Activated naive CD4-positive, alpha-beta T cell (primary cell): ENCODE measurements at places on chromosomes 7 and 10.

- no peak for DNase-seq
Measured at GRCh38 chr10:33817605-33818004, 483.1 kb upstream of the NRP1 start.

DNA sequence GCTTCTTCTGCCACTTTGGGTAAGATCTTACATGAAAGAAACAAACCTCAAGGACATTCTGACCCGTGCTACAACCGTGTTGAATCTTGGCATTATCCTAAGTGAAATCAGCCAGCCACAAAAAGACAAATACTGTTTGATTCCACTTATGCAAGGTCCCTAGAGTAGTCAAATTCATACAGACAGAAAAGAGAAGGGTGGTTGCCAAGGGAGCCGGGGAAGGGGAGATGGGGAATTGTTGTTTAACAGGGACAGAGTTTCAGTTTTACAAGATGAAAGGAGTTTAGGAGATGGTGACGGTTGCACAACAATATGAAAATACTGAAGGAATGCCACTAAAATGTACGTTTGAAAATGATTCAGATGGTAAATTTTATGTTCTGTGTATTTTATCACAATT is 12.2 kb upstream of the CLEC2L start:
- no peak for DNase-seq

- no peak for DNase-seq
Measured at GRCh38 chr10:79376078-79376628, 28.9 kb downstream of the PPIF start.

- no peak for DNase-seq
Measured at GRCh38 chr10:49165821-49166483, 22.2 kb downstream of the TMEM273 start.

- no peak for DNase-seq
Measured at GRCh38 chr7:151808400-151809145, 68.3 kb downstream of the PRKAG2 start.

DNA sequence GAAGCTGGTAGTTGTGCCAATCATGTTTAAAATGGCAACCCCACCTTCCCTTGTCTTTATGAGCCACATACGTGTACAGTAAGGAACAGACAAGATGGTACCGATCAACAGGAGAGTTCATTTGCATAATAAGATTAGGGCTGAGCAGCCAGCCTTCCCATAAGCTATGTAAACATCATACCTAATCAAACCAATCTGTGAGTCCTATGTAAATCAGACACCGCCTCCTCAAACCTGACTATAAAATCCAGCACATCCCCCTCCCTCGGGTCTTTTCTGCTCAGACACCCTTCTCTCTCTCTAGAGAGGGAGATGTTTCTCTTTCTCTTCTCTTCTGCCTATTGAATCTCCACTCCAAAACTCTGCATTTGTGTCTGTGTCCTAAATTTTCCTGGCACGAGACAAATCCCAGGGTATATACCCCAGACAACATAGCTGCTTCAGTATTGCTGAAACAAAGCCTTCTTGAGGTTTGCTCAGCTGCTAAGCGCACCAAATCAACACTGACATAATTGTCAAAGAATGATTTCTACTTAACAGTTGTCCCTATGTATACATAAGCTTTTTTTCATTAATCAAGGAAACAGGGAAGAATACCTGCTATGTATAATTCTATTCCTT is 279.2 kb downstream of the THSD7A start:
- DNase-seq: no peak

- DNase-seq: no peak
Measured at GRCh38 chr10:69800109-69800508, 1.6 kb upstream of the COL13A1 start.

- DNase-seq: no peak
Measured at GRCh38 chr7:17108049-17108584, 190.3 kb upstream of the AHR start.

GRCh38 chr7:44587843-44588711 is 6.0 kb upstream of the TMED4 start:
- DNase-seq: peak; percentile 7

- DNase-seq: no peak
Measured at GRCh38 chr7:24058953-24059352, 225.0 kb upstream of the NPY start.

DNA sequence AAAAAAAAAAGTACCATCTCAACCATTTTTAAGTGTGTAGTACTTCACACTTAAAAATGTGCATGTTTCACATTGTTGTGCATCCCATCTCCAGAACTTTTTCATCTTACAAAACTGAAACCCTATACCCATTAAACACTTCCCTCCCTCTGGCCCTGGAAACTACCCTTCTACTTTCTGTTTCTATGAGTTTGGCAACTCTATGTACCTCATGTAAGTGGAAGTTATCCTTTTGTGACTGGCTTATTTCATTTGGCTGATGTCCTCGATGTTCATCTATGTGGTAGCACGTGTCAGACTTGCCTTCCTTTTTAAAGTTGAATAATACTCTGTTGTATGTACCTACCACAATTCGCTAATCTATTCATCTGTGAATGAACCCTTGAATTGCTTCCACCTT is 12.2 kb downstream of the KCNMA1 start:
- DNase-seq: no peak

GRCh38 chr7:45494885-45495284 is 79.3 kb upstream of the ADCY1 start:
- DNase-seq: no peak

DNA sequence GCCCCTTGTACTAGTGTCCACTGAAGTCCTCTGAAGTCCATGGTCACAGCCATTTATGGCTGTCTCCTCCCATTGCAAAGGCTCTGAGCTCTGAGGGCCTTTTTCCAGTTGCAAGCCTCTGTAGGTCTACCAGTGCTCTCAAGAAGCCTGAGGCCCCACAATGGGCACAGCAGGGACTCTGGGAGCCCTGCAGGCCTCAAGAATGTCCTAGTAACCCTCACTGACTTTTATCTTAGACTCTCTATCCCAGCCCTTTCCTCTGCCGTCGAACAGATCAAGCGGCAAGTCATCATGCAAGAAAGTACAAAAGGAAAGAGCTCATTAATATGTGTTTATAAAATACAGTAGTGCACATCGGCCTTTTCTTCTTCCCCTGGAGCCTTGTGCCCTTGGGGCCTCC is 23.4 kb downstream of the VWA2 start:
- DNase-seq: no peak

- DNase-seq: no peak
Measured at GRCh38 chr10:8487346-8487745, 432.9 kb downstream of the GATA3 start.

DNA sequence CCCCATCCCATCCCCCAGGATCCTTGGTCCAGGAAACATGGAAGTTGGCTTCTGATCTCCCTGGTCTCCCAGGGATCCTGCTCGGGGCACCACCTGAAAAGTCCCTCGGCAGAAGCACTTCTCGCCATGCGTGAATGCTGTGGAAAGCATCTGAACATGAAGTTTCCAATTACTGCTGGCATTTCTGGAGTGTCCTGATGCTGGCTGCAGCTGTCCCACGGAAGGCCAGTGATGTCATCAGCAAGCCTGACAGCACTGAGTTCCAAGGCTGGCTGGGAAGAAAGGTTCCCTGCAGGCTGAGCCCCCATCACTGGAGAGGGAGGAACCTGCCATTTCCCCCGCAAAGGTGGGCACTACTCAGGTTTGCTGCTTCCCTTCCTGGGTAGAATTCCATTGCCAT is 71.4 kb downstream of the KCNMA1 start:
- DNase-seq: no peak

GRCh38 chr7:66211429-66211828 is 6.3 kb downstream of the TPST1 start:
- DNase-seq: no peak

GRCh38 chr10:86556933-86557649 is 35.5 kb upstream of the WAPL start:
- no peak for DNase-seq

DNA sequence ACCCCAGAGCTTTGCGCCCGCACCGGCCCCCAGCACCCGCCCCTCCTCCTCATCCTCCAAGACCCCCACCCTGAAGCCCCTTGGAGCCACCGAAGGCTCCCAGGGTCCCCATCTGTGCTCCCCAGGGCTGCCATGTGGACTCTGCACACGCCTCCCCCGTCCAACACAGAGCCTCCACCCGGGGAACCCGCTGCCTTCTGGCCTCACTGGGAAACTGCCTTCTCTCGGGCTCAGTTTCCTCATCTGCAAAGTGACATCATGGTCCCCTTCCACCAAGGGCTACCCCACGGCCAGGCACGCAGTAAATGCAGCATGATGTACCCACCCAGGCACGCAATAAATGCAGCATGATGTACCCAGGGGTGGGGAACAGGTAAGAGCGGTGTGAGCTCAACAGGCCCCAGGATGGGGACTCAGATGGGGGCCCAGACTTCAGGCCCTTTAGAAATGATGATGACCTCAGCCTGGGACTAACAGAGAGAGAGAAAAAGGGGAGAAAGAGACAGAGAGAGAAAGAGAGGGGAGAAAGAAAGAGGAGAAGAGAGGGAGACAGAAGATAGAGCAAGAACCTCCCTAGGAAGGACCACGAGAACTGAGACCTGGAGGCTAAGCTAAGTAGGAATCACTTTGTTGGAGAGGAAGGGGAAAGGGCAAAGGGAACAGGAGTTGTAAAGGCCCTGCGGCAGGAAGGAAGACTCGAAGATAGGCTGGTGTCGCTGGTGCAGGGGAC is 2.5 kb upstream of the MICALL2 start:
- DNase-seq: no peak

GRCh38 chr7:16891338-16891737 is 9.6 kb upstream of the AGR3 start:
- DNase-seq: no peak

- no peak for DNase-seq
Measured at GRCh38 chr10:49081547-49082275, 33.6 kb downstream of the VSTM4 start.

- DNase-seq: no peak
Measured at GRCh38 chr7:140275069-140275965, 98.5 kb upstream of the KDM7A start.

DNA sequence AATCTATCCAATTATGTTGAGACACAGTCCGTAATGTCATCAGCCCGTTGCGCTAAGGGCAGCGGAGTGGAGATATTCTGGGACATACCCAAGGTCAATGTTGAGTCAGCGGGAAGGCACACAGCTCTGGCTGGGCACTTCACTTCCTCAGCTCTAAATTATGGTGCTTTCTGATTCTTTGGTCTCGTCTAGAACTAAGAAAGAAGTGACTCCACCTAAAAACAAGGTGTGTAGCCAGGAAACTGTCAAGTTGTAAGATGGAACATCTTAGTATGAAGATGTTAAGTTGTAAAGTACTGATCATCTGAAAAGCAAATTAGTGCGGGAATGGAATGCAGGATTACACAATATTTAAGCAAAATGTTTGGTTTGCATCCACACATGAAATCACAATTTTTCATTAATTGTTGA is 43.1 kb downstream of the BAIAP2L1 start:
- no peak for DNase-seq

- no peak for DNase-seq
Measured at GRCh38 chr10:105042906-105043552, 401.9 kb downstream of the SORCS3 start.

DNA sequence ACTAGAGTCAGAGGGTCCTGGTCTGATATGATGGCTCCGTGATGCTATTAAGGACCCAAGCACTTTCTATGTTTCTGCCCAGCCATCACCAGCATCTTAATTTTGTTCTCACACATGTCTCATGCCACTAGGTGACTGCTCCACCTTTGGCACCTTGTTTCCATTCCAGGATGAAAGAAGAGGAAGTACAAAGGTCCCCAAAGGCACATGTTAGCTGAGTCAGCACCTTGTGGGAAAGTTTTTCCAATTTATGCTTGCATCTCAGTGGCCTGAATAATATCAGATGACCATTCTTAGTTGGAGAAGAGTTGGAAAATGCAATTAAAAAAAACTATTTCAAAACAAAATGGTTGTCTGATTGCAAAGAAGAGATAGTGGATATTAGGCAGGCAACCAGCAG is 341.0 kb upstream of the NPSR1 start:
- no peak for DNase-seq

DNA sequence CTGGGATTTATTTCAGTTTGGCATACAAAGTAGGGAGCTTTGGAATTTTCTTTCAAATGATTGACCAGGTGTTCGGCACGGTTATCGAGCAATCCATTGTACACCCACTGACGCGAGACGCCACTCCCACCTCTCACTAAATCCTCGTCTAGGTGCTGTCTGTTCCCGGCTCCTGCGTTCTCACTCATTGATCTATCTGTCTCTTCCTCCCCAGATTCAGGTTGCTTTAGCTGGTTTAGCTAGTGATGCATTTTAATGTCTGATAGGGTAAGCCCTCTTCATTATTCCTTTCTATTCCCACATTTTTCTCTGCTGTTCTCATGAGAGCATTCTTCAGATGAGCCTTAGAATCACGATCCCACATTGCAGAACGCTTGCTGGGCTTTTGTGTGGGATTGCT is 91.7 kb downstream of the ELFN1 start:
- no peak for DNase-seq

- DNase-seq: no peak
Measured at GRCh38 chr10:62456611-62457101, 82.5 kb downstream of the ZNF365 start.

DNA sequence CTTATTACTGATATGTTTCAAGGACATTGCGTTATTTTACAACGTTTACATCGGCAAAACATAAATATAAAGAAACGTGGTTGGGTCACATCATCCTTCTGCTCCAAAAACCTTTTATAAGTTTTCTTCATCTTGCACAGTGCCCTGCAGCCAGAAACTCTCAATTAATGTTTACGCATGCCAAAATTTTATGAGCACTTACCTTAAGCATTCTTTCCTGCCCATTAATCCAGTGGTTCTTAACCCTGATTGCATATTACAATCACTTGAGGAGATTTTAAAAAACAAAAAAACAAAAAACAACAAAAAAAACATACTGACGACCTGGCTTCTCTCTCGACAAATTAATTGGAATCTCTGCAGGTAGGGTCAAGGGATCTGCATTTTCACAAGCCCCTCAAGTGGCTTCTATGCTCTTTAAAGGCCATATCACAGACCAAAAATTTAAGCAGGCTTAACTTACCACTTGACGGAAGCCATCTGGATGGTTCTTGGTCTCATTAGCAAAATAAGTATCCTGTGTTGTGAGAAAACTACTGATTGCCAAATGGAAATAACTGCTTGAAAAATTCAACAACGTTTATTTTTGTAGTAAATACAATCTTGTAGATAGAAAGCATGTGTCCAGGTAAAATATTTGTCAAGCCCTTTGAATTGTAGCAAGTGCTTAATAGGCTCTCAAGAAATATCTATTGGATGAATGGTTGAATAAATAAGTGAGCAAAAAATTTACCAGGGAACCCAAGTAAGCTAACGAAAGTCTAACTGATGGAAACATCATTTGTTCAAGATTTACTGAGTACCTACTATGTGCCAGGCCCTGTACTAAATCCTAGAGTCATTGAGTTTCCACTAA is 30.9 kb upstream of the SLC16A12 start:
- DNase-seq: no peak

- no peak for DNase-seq
Measured at GRCh38 chr7:112646783-112647182, 143.4 kb downstream of the TMEM168 start.

DNA sequence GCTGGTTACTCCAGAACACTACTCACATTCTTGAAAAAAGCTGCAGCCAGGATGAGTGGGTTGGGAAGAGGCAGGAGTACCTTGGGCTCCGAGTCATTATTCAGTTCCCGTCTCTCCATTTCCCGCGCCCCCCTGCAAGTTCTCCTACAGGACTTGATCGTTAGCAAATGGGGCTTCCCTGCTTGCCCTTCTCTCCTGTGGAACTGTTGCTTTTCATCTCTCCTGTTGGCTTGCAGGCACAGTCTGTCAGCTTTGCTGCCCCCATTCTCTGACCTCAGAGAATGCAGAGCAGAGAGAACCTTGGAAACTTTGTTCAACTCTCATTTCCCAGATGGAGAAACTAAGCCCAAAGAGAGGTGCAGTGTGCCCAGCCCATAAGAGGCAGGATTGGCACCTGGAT is 35.6 kb upstream of the LRRC4 start:
- no peak for DNase-seq
